ENCODE measurements at places on chromosomes 16 and 17.

GRCh38 chr17:16945663-16946218 is 26.2 kb downstream of the TNFRSF13B start:
- DNase-seq: no peak

- DNase-seq: no peak
These were observed 79.7 kb upstream of the EFCAB3 start for GRCh38 chr17:62300697-62301096.

DNA sequence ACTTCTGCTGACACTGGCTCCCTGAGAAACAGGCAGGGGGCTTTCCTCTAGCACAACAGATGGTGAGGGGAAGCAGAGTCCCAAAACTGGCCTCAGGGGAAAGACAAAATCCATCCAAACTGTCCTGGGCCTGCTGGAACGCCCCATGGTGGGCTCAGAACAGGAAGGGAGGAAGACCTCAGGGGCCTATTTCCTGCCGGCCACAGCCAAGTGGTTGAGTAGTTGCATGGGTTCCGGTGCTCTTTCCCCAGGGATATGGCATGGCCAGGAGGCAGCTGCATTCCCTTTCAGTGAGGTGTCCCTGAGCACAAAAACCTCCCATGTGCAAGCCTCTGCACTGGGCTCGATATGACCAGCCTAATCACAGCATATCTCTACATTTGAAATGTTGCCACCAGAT is 303.0 kb upstream of the IRX5 start:
- DNase-seq: no peak

DNA sequence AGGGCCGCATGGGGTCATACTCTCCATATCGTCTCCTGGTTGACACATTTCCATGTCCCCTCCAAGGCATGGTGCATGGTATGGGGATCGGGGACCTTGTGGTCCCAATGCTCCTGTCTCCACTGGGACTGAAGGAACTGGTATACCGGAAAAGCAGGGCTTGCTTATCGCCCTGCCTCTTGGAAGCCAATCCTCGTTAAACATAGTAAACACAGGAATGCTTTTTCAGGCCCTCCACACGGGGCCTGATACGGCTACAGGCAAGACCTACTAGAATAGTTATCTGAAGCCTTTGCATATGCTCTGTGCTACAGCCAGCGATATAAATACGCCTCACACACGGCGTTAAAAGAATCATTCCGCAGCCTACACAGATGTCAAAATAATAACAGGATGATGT is 159.5 kb downstream of the SHISA9 start:
- no peak for DNase-seq

DNA sequence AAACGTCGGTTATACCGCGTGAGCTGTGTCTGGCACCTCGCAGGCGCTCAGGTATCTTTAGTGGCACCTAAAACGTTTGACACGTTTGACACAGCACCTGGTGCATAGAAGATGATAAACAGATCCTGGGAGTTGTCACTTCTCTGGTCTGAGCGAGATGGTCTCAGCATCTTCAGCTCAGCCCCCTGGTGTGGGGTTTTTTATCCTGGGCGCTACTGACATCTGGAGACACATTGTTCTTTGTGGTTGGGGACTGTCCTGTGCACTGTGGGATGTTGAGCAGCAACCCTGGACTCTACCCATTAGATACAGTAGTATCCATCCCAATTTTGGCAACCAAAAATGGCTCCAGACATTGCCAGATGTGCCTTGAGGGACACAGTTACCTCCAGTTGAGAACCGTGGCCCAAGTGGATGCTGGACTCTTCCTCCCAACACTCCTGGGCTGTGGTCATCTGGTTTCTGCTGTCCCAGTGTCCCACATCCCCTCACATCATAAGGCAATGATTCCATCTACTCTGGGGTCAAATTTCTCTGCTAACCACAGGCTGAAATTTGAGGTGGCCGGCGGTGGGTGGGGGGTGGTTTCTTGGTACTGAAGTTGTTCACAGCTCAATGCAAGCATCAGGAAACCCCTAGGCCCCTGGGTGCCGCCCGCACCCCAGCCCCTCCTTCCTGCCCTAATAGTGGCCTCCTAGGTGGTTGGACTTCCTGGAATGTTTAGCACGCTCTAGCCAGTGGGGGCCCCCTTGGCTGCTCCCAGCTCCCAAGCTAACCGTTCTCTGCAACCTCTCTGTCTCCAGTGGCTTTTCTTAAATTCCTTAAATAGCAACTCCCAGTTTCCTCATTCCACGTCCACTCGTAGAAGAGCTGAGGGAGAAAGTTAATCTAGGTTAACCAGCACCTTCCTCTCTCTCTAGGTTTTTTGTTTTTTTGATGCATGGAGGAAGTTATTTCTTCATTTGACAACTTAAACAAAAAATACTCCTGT is 124.8 kb downstream of the ABCC1 start:
- no peak for DNase-seq

GRCh38 chr17:59002848-59003247 is 103.8 kb downstream of the TRIM37 start:
- no peak for DNase-seq

GRCh38 chr16:85146922-85147651 is 34.8 kb upstream of the CIBAR2 start:
- no peak for DNase-seq

DNA sequence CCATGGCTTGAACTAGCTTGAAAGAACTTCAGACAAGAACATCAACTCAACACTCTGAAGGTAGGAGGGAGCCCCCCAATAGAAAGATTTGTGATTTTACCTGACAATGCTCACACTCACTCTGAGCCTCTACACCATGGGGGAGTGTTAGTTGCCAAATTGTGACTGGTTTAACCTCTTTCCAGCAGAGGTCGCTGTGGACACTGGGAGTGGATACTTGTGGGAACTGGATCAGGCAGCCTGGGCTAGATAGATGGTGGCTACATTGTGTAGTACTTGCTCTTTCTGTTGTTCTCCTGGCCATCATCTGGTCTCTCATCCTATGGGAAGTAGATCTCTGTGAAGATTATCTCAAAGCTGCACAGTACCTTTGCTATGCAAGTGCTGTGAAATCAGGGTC is 2.9 kb downstream of the SMPD3 start:
- DNase-seq: no peak

- DNase-seq: no peak
These were observed 47.9 kb upstream of the SREBF1 start for GRCh38 chr17:17884391-17885357.

GRCh38 chr17:45129426-45129939 is 2.8 kb downstream of the PLCD3 start:
- no peak for DNase-seq

DNA sequence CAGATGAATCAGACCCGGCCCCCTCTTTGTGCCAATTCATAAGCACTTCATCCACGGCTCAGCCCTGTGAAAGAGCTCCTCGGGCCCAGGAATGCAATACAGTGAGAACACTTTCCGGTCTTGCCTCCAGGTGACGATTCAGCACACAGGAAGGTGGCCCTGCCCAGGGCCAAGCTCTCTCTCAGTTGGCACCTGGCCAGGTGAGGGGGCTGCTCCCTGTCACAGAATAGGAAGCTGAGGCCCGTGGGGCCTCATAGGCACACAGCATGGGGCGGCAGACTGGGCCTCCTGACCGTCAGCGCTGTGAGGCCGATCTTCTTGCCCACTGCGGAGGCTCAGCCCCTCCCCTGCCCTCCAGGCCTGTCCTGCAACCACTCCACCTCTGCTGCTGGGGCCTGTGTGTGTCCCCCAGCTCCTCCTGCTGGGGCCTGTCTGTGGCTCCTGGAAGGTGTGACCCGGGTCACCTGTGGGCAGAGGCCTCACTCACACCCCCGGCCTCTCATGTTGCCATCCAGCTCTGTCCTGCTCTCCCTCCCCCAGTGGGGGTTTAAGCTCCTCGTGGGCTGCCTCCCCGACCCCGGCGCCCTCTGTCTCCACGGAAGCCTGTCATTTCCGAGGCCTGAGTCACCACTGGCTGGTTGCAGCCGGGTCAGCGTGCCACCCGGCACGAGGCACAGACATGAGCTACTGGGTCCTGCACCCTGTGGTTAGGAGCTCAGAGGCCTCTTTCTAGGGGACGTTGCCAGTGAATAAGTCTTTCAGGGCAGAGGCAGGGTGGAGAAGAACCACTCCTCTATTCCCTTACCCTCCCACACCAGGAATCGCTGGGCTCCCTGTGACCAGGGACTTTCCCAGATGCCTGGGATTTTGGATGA is 114.4 kb downstream of the SEC14L1 start:
- DNase-seq: no peak

GRCh38 chr17:77542011-77542410 is 401.2 kb downstream of the SEC14L1 start:
- DNase-seq: no peak

- DNase-seq: no peak
These were observed 22.8 kb downstream of the CPNE2 start for GRCh38 chr16:57115168-57115513.

GRCh38 chr17:56681561-56682266 is 88.2 kb downstream of the NOG start:
- no peak for DNase-seq

DNA sequence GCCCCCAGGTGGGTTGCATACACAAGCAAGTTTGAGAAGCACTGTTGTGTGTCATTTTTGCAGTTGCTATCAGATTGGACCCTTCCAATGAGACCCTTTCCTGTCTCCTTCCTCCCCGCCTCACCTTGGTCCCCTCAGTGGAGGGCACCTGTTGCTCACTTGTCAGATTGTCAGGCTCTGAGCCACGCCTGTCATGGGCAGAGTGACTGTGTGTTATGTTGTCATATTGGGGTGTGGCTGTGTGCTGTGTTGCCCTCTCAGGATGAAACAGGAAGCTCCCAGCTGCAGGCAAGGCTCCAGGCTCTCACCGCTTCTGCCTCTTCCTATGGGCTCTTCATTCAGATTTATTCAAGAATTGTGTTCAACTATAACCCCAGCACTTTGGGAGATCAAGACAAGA is 302.9 kb downstream of the CPPED1 start:
- DNase-seq: no peak

- DNase-seq: no peak
These were observed 41.2 kb downstream of the NFATC3 start for GRCh38 chr16:68126395-68126794.

DNA sequence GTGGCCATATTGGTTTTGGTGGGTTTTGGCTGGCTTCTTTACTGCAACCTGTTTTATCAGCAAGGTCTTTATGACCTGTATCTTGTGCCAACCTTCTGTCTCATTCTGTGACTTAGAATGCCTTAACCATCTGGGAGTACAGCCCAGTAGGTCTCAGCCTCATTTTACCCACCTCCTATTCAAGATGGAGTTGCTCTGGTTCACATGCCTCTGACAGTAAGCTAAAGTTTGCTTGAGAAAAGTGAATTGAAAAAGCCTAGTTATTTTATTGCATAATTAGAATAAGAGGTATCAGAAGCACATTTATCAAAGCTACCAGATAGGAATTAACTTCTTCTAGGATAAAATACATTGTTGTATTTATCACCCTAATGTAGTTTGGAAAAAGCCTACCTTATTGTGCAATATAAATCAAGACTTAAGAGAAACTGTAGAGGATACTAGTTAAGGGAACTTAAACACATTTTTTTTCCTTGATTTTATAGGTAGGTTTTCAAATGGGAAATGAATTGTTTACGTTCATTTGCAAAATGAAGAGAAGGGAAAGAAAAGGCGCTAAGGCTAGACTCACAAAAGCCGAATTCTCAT is 202.3 kb upstream of the KCNJ16 start:
- no peak for DNase-seq

GRCh38 chr17:19260958-19261357 is 23.8 kb downstream of the EPN2 start:
- DNase-seq: no peak

- DNase-seq: no peak
These were observed at the start of gene GCGR for GRCh38 chr17:81803728-81804558. Gene GCGR (plus strand): TSS chr17:81804150. CDS start chr17:81809019, 4,869 bp downstream.

DNA sequence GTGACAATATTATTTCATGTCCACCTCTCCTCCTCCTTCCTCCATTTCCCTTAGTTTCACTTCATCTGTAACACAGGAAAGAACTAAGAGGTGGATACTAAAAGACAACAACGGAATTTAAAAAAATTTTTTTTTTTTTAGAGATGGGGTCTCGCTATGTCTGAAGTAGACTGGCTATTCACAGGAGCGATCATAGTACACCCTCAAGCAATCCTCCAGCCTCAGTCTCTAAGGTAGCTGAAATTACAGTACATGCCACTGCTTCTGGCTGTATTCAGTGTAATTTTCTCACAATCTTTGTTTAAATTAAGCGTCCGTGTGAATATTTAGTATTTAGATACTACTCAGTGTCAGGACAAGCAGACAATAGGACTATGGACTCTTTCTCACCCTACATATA is 35.6 kb downstream of the FBXL20 start:
- DNase-seq: no peak
